ENCODE measurements at places on chromosomes 13 and 19.

DNA sequence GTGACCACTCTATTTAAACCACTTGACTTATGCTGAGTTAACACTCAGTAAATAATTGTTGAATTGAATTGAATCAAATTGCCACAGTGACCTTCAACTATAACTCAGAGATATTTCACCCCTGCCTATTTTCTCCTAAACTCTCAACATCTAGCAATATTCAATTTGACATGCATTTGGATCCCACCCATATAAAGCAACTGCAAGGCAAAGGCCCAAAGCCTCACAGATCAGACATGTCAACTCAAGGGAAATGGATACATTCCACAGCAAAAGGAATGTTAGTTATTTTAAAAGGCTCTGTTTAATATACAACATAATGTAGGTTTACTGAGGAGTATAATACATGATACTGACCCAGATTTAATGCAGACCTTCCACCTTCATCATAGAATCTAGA lies 107.4 kb downstream of the KCTD12 start:
- no peak for DNase-seq

DNA sequence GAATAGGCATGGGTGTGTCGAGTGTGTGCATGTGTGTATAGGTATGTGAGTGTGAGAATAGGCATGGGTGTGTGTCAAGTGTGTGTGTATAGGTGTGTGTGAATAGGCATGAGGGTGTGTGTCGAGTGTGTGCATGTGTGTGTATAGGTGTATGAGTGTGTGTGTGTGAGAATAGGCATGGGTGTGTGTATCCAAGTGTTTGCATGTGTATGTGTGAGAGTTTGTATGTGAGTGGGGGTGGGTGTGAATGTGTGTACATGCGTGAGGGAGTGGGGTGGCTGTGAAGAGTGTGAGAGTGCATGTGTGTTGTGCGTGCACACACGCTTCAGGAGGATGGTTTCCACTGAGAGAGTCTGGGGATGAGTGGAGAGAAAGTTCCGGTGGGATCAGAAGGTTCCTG lies 13.5 kb downstream of the EVI5L start:
- DNase-seq: no peak

DNA sequence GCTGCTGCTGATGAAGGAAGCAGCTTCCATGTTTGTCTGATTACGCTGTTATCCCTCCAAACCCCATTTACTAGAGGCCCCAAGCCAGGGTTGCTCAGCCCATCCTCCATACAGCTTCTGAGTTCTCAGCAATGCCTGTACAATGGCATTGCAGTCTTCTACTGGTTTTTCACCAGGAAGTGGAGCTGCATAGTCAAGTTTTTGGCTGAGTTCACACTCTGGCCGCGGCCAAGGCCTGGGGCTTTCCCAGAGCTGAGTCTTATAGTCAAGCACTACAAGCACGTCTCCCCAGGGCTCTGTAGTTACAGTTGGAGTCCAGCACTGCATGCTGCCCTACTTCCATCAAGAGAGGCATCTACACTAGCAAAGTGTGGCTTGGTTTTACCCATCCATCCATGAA lies 182.5 kb downstream of the POU4F1 start:
- no peak for DNase-seq

DNA sequence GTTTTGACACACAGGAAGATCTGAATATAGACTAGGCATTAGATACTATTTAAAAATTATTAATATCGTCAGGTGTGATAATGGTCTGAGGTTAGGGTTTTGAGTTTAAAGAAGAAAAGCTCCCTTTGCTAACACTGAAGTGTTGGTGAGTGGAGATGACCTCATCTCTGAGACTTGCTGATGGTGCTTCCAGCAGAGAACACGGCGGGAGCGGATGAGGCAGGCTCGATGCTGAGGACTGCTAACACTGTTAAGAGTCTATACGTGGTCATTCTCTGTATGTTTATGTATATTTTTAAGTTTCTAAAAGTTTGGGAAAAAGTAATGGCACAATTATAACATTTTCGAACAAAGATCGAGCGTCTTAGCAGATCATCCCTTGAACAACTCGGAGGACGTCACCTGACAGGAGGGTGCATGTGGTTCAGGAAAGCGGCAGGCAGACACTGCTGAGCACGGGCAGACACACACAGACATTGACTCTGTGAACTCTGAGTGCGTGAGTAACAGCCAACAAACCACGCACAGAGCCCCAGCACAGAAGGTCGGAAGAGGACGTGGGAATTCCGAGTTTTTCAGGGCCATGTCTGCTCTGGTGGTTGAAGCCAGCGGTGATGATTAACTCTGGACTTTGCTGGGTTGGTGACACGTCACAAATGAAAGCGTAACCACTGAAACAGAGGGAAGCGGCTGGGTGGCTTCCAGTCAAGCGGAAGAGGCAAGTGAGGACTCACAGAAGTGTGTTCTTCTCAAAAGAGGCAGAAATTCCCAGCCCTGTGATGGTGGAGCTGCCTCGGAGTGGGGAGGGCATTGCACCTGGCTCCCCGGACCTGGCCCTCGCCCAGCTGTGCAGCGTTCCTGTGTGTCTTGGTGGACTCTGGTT lies 91.9 kb upstream of the TEX29 start:
- no peak for DNase-seq

DNA sequence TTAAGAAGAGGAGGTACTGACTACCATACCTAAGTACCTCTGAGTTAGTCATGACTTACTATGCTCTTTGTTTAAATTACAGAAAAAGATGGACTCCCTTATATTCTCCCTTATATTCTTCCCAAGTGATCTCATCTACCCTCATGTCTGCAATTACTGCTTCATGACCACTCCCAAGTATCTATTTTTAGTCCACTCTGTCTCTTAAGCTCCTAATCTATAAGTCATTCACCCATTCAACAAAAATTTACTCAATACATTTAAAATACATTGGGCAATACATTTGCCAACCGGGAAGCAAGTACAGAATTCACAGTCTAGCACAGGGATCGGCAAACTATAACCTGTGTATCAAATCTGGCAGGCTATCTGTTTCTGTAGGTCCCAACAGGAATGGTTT lies 42.6 kb downstream of the KPNA3 start:
- no peak for DNase-seq

GRCh38 chr19:44883922-44884321 lies 7.1 kb upstream of the TOMM40 start:
- DNase-seq: no peak

All from SHP77 (cell line).